CD4-positive, alpha-beta T cell treated with Interleukin-2 at 100 ng/mL for 4 hours (primary cell): ENCODE measurements at places on chromosomes 7 and 10.

DNA sequence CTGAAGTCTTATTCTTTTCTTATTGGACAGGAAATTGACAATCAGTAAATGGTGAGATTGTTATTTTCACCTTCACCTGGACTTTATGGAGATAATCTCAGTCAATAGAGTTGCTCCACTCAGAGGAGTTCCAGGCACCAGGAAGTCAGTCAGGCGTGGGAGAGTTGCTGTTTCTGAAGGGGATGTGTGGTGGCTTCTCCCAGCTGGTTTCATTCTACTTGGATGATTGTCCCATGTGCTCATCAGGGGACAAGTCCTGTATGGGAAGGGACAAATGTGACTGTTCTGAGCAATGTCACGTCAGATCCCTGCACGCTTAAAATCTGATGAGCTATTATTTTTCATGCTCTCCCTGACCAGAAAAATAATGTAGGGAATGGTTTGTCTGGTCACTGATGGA, 222.5 kb upstream of the PITRM1 start:
- DNase-seq, result no peak

- DNase-seq, result peak; percentile 13
Observed at GRCh38 chr7:128830231-128831177, at the start of gene FLNC. TSS of gene FLNC (plus strand) at chr7:128830406. CDS start at chr7:128830638, 232 bp downstream.

- DNase-seq, result no peak
Observed at GRCh38 chr10:94131885-94132284, 138.2 kb downstream of the PLCE1 start.

DNA sequence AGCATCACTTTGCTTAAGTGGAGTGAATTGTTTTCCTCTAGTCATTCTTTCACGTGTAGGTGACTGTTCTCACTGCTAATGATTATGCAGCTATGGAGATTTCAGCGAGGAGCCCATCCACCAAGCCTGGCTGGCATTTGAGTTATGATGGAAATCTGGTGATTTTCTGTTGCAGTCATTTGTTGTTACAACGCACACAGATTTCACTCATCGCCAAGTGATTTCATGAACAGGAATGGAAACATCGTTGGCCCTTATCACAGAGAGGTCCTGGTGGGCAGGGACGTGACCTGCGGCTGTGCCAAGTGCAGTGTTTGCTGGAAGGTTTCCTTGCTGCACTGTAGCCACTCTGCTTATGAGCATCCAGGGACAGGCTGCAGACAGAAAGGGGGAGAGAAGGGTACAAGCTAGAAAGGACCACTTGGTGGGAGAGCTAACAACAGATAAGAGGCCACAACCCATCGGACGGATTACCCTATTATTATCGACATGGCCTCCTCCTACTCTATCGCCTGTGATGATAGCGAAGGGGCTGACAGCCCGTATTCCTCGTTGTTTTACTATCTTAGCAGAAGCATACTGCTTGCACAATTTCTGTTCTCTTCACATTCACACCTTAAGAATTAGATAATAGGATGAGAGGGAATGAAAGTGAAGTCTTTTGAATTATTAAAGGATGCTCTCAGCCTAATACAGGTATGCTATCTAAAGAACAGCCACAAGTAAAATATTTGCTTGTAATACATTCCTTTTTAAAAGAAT, 99.0 kb upstream of the PITRM1 start:
- DNase-seq, result no peak

GRCh38 chr10:17128261-17128660, 1.4 kb downstream of the CUBN start:
- no peak for DNase-seq

DNA sequence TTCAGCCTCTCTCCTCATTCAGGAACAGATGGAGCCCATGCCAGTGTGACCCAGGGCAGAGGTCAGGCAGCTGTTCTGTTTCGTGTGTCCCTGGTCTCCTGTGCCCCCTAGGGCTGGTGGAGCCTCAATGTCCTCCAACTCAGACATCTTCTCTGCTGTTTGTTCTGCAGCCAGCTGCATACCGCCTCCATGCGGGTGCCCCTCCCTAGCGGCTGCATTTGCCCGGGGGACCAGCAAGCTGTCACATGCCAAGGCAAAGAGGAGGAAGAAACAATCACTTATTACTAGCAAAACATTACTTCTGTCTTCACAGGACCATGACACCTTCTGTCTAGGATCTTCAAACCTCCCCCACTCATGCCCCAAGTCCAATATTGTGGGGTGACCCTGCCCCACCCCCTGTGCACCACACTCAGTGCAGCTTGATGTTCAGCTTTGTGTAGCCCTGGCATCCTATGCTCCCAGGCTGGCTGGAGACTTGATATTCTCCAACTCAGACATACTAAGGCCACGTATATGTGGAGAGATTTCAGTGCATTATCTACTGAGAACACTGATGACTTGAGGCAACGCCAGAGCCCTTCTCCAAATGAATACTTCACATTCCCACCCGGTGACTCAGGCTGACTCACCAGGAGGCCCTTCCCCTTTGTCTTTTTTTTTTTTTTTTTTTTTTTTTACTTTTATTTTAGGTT, 188.9 kb downstream of the SKIDA1 start:
- DNase-seq, result no peak

DNA sequence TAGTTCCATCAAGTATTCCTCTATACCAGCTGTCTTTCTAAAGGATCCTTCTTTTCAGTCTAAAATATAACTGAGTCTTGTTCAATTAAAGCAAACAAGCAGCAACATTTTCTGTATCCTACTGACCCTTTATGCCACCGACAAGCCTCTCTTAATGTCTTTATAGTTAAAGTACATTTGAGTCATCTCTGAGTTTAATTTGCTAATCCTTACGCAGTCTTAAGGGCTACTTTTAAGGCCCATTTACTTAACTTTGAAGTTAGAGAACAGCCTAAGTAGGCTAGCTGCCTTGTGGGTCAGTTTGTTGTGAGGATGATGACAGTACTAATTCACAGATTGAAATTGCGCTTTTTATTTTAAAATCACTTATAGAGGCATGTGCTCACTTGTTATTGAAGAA, 265.5 kb upstream of the FERD3L start:
- no peak for DNase-seq
